ENCODE measurements at places on chromosomes 11 and 22.

GRCh38 chr11:15685306-15685705, 570.6 kb downstream of the INSC start:
- no peak for DNase-seq

GRCh38 chr11:68338051-68338780, 25.8 kb downstream of the LRP5 start:
- no peak for DNase-seq

DNA sequence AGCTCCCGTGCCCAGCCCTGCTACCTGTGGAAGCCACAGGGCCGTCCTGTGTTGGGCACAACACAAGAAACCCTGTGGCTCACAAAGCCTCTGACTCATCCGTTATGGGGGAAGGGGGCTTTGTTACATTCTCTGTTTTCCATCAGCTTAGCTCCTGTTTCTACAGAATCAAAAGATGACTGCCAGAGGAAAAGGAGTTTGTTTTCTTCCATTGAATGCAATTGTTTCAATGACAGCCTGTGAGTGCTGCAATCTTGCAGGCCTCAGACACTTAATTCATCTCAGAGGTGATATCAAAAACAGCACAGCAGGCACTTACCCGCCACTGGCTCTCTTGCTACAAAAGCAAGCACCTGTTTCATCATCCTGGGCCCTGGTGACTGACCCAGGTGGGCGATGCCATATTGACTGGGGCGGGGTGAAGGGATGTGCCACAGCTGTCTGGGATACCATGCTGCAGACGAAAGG, 194.3 kb downstream of the OPCML start:
- no peak for DNase-seq

DNA sequence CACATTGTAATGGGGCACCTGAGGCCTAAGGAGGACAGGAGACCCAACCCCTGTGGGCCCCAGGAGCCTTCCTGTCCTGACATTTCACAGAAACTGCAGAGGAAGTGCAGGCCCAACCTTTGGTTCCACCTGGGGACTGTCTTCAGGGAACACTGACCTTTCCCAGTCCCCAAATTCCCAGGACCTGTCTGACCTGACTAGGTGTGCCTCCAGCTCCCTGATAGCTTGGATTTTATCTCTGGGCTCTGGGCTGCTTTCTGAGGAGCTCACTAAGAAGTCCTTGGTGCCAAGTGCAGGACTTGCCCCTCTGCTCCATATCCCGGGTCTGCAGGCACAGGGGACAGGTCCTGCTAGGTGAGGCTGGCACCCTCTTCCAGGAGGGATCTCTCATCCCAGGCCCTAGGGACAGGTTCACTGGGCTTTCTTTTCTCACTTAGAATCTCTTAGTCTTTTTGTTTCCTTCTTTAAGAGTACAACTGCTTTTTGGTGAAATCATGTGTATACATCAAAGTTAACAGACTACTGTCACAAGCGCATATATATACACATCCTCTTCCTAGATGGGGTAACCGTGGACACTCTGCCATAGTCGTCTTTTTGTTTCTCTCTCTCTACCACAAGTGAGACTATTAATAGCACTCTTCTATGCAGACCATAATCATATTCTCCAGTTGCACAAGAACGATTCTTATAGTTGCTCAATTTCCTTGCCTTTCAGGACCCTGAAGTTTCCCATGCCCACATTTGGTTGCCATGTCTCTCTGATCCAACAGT, 72.0 kb upstream of the IGLL5 start:
- DNase-seq = no peak

GRCh38 chr22:18975434-18976196, 39.5 kb upstream of the PRODH start:
- DNase-seq = no peak

GRCh38 chr11:44047931-44048431, at the start of gene ACCSL:
Gene ACCSL, plus strand, starts transcription at chr11:44047981. Its CDS starts 56 bp downstream, at chr11:44048037.
- DNase-seq = no peak

DNA sequence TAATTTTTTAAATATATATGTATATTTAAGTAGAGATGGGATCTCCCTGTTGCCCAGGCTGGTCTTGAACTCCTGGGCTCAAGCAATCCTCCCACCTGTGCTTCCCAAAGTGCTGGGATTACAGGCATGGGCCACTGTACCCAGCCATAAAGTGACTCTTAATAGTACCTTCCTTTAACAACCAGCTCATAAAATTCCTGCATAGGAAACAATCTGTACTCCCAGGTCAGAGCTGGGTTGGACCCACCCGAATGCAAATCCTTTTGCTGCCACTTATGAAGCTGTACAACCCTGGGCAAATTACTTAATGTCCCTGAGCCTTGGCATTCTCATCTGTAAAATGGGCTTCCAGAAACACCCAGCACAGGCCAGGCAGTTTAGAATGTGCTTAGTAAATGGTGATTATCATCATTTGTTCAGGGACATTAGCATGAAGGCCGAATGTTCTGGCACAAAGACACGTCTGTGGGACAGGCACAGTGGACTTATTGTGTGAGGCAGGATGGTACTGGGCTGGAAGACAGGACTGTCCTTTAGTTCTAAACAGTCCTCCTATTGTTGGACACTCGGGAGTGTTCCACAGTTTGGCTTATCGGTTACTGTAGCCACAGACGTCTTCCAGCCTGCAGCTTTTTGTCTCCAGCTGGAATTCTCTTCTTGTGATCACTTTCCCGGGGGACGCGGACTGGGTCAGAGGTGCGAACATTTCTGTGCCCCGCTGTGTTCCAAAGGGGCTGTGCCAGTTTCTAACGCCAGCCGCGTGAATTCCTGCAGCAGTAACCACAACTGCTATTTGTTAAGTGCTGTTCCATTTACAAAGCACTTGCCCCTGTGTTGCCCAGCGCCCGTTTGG, 6.0 kb downstream of the PDXP start:
- no peak for DNase-seq

- no peak for DNase-seq
These were observed 131.0 kb upstream of the LDLRAD3 start for GRCh38 chr11:35812828-35813227.

Measured in NCI-H2029 treated with DMSO at 0.1 percent for 48 hours (cell line).